ENCODE measurements at places on chromosomes 5 and 9.

DNA sequence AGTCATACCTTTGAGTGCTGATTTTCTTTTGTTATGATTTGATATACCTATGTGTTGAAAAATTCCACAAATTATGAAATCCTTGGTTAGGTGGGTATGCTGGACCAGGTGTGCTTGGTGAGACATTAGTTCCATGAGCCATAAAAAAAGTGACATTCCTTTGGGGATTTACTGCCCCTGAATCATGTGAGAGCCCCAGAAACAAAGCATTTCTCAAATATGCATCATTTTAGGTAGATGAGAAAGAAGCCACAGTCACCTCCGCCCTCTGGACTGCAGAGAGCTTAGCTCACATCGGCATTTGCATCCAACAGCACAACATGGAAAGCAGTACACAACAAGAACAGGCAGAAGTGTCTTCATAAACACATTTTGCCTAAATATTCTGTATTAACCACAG, 55.3 kb downstream of the DAP start:
- no peak for DNase-seq

DNA sequence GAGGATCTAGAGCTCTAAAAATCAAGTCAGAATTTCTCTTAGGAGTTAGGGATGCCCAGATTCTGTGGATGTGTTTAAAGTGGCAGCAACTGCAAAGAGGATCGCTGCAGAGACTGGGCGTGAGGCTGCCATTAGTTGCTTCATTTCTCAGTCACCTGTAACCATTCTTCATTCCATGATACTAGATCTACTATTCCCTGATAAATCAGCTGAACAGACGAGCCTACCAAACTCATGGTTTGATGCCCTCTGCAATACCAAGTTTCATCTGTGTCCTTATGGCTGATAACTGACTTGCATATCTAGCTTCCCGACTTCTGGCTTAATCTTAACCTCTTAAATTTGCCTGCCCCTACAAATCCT, 33.3 kb downstream of the UBE2R2 start:
- DNase-seq = no peak

- no peak for DNase-seq
These were observed 379.5 kb upstream of the GRAMD2B start for GRCh38 chr5:126043688-126044087.

DNA sequence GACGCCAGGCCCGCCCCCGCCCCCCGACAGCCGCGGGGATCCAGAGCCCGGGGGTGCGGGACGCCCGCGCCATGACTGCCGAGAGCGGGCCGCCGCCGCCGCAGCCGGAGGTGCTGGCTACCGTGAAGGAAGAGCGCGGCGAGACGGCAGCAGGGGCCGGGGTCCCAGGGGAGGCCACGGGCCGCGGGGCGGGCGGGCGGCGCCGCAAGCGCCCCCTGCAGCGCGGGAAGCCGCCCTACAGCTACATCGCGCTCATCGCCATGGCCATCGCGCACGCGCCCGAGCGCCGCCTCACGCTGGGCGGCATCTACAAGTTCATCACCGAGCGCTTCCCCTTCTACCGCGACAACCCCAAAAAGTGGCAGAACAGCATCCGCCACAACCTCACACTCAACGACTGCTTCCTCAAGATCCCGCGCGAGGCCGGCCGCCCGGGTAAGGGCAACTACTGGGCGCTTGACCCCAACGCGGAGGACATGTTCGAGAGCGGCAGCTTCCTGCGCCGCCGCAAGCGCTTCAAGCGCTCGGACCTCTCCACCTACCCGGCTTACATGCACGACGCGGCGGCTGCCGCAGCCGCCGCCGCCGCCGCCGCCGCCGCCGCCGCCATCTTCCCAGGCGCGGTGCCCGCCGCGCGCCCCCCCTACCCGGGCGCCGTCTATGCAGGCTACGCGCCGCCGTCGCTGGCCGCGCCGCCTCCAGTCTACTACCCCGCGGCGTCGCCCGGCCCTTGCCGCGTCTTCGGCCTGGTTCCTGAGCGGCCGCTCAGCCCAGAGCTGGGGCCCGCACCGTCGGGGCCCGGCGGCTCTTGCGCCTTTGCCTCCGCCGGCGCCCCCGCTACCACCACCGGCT, 1.0 kb downstream of the FOXE1 start:
- no peak for DNase-seq

DNA sequence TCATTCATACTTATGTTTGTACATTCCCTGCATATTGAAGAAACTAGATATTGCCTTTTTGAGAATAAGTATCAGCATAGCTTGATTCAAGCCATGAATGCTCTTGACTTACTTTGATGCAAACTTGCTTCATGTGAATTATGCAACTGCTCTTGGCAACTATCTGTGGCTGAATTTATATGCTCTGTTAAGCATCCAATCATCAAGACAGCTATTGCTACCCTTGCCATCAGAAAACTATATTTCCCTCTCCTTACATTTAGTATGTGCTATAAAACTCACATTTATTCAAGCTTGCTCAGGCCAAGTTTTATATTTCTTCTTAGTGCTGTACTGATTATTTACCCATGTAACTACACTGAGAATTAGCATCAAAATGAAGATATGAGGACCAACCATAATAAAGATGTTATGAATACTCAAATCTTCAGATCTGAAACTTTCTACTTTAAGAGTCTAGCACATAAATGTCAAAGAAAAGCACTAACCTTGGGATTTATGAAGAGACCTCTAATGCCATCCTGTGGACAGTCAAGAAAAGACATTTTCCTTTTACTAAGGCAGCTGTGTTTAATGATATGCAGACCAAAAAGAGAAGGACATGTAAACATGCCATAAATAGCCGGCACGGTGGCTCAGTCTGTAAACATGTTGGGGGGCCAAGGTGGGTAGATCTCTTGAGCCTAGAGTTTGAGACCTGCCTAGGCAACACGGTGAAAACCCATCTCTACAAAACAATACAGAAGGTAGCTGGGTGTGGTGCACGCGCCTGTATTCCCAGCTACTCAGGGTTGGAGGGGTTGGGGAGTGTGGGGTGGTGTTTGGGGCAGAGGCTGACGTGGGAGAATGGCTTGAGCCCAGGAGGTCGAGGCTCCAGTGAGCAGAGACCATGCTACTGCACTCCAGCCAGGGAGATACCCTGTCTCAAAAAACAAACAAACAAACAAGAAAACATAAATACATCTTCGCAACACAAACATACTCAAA, 267.0 kb upstream of the TYRP1 start:
- DNase-seq = no peak

GRCh38 chr5:105836887-105837286, 1833.8 kb downstream of the EFNA5 start:
- DNase-seq = no peak

DNA sequence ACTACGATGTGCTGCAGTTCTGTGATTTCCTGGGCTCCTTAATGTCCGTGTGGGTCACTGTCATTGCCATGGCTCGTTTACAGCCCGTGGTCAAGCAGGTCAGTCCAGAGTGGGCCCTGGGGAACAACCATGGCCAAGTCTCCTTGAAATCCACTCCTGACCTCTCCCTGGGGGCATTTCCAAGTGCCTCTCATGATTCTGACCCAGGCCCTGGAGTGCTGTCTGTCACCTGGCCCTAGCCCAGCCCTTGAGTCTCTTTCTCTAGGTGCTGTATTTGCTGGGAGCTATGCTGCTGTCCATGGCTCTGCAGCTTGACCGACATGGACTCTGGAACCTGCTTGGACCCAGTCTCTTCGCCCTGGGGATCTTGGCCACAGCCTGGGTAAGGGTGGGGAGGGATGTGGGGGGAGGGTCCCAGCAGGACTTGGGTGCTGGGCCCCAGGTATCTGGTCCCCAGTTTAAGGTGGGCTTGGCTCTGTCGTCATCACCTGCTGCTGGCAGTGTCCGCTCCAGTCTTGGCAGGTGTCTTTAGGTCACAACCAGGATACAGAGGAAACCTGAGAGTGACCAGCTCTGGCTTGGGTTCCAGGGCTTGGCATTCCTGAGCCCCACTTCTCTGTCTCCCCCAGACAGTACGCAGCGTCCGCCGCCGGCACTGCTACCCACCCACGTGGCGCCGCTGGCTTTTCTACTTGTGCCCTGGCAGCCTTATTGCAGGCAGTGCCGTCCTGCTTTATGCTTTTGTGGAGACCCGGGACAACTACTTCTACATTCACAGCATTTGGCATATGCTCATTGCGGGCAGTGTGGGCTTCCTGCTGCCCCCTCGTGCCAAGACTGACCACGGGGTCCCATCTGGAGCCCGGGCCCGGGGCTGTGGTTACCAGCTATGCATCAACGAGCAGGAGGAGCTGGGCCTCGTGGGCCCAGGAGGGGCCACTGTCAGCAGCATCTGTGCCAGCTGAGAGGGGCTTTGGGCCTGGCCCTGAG, 17.0 kb downstream of the OR13J1 start:
- no peak for DNase-seq

DNA sequence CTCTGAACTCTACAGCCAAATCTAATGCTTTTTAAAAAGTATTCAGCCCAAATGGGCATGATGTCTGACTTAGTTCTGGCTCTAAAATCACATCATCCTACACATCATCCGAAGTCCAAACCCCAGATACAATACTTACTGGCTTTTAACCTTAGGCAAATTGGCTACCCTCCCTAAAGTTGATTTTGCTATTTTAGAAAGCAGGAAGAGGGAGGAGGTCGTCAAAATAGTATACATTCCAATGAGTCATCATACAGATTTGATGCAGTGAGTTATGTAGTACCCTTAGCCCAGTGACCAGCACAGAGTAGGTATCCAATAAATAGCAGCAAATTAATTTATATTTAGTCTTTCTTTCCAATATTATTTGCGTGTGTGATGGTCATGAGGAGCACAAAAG, 582.0 kb upstream of the TUSC1 start:
- DNase-seq = no peak

DNA sequence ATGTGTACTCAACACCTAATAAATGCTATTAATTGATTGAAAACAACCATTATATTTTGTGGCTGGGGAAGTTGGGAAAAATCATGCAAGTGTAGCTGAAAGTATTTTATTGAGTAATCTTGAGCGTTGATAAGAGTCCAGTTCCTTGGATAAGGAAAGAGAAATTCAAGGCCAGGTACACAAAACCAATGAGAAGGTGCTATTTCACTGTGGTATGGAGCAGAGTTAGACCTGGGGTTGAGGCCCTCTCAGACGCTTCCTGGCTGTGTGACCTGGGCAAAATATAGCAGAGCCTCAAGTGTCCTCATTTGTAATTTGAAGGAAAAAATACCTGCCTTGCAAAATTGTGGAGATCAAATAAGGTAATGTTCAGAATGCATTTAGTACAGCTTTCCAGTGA, 50.1 kb downstream of the GALNT10 start:
- no peak for DNase-seq

- no peak for DNase-seq
These were observed 46.7 kb upstream of the TBC1D9B start for GRCh38 chr5:179954434-179954833.

GRCh38 chr9:116861321-116861720, 174.2 kb downstream of the TRIM32 start:
- DNase-seq = no peak

DNA sequence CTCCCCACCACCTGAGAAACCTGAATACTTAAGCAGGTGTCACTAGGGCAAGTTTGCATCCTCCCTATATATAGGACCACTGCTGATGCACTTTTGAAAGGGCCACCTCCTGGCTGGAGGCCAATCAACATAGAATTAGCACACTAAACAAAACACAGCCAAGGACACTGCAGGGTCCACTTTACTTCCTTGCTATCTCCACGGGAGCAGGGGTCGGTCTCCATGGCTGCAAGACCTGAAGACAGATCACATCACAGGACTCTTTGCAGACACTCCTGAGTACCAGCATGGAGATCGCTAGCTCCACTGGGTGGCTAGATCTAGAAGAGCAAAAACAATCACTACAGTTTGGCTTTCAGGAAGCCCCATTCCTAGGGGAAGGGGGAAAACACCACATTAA, 72.3 kb downstream of the C9orf153 start:
- DNase-seq = no peak

DNA sequence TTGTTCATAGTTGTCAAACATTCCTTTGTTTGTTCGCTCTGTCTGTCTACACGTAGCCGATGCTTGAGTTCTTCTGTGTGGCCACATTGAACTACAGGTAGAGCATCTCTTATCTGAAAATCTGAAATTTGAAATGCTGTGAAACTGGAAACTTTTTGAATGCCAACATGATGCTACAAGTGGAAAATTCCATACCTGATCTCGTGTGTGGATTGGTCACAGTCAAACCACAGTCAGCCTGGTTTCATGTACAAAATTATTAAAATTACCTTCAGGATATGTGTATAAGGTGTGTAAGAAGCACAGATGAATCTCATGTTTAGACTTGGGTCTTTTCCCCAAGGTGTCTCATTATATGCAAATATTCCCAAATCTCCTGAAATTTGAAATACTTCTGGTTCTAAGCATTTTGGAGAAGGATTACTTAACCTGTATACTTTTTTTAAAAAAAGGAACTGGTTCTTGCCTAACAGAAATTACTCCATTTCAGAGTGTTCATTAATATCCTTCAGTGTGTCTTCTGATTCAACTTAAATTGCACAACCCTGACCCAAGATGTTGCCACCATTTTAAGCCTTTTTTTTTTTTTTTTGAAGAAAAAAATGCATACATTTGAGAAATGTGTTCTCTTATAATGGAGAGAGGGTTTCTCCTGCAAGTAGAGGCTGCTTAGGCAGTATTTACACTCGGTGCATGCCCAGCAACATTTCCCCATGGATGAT, 254.3 kb downstream of the MAST4 start:
- no peak for DNase-seq

- no peak for DNase-seq
These were observed 234.1 kb downstream of the AUH start for GRCh38 chr9:91127653-91128052.

- DNase-seq = peak; percentile 87
These were observed 3.6 kb downstream of the AK1 start for GRCh38 chr9:127873886-127874285.

DNA sequence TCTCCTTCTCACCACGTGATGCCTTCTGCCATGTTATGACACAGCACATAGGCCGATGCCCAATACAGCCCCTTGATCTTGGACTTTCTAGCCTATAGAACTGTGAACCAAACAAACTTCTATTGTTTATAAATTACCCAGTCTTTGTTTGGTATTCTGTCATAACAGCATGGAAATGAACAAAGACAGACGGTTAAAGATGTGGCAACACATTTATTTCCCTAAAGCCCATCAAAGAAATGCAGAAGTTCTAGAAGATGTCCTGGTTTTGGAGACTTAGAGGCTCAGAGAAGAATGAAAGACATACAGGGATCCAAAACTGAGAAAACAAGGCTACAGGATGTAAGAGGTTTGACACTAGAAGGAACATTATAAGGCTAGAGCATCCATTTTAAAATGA, 600.8 kb upstream of the DAB2 start:
- no peak for DNase-seq

DNA sequence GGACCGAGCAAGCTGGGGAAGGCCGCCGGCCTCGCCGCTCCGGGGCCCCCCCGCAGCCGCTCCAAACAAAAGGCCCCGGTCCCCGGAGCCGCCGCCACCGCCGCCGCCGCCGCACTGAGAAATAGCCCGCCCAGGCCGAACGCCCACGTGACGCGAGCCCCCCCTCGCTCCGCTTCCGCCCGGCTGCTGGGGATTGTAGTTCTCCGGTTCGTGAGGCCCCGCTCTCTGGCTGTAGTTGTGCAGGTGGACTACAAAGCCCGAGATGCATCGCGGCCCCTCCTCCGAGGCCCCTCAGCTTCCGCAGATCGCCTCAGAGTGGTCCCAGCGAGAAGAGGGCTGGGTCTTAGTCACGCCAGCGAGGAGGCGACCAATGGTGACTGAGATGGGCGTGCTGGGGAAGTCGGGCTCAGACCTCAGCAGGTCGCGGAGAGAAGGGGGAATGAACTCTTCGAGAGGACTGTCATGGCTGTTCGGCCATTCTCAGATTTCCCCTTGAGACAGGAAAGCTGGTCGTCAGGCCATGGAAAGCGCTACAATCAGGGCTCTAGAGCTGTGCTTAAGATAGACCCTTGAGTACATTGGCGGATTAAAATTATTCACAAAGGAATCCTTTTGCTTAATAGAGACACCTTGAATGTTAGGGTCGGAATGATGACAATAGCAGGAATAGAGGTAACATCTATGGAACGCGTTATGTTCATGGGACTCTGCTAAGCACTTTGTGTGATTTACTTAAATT, 489 bp upstream of the PANK3 start:
- peak; percentile 99 for DNase-seq

Data from midbrain (tissue), 1 donor.